CD4-positive, alpha-beta T cell treated with Interleukin-6 for 4 hours (primary cell): ENCODE measurements at places on chromosomes 1 and 21.

GRCh38 chr1:64537942-64538341 is 68.0 kb downstream of the CACHD1 start:
- no peak for DNase-seq

- DNase-seq = peak; percentile 57
Measured at GRCh38 chr1:16012590-16013219, 5.1 kb downstream of the HSPB7 start.

DNA sequence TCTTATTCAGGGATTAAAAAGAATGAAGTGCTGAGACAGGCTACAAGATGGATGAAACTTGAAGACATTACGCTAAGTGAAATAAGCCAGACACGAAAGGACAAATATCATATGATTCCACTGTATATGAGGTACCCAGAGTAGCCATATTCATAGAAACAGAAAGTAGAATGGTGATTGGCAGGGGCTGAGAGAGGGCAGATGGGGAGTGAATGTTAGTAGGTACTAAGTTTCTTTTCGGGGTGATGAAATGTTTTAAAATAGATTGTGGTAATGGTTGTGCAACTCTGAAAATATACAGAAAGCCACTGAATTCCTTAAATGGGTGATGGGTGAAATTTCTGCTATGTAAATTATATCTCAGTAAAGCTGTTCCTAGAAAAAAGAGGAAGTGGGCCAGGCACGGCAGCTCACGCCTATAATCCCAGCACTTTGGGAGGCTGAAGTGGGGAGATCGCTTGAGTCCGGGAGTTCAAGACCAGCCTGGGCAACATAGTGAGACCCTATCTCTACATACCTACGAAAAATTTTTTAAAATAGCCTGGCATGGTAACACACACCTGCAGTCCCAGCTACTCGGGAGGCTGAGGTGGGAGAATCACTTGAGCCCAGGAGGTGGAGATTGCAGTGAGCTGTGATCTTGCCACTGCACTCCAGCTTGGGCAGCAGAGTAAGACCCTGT is 15.9 kb downstream of the SLC27A3 start:
- DNase-seq = no peak

- no peak for DNase-seq
Measured at GRCh38 chr1:38826262-38826661, 33.3 kb downstream of the RRAGC start.

- no peak for DNase-seq
Measured at GRCh38 chr1:110293601-110294104, 45.5 kb upstream of the RBM15 start.

DNA sequence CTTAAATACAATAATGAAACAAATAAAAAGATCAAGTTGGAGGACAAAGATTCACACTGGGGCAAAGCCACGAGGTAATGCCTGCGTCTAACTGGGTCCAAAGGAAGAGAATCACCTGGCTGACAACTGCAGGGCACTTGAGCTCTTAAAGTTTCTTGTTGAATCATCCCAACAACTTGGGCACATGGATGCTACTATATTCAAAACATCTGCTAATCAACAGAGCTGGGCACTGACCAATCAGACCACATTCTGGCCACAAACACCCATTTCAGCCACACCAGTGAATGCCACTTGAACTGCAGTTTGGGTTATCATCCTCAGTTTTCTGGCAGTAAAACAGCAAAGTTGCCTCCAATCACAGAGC is 51.0 kb downstream of the ABCA4 start:
- DNase-seq = no peak

DNA sequence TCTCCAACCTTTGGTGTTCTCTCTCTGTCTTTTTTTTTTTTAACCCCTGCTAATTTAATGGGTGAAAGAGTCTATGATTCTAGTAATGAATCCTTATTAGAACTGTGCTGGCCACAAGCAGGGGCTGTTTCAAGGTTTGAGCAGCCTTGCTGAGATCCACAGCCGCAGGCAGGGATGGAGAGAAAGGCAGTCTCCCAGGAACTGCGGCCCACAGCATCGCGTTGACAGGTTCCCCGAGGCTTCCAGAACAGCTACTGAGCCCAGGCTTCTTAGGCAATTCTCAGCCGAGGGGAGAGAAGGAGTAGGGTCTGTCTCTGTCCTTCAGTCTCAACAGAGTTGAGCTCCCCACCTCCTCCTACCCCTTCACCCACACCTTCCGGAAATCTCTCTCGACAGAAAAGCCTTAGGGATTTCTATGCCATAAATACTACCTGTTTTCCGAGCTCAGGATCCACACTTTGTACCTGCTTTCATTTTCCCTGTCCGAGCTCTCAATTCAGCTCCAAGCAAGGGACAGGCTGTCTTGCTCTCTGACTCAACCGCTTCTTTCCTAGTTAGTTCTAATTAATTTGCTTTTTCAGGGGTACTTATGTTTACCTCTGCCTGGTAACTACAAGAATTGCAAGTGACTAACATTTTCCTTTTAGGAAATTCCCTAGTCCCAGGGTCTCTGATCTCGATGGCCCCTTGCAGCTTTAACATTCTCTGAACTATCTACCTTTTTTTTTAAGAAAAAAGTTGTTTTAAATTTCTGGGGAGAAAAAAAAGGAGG is 6.7 kb upstream of the CASZ1 start:
- no peak for DNase-seq

- DNase-seq = no peak
Measured at GRCh38 chr1:241355311-241356010, 1.5 kb downstream of the RGS7 start.

DNA sequence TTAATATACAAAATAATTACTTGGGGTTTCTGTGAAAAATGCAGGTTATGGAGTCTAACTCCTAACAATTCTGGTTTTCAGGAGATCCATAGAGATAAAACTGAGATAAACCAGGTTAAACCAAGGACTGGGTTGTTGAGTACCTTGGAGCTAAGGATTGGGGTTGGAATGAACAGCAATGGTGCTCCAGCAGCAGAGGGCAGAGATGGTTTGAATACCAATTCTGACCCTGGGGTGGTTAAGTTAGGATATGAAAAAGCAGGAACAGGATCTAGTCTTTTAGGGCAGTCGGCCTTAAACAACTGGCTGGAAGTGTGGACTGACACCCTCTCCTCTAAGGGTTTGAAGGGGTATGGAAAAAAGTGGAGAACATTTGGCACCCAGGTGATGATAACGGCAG is 53.0 kb downstream of the UROD start:
- DNase-seq = no peak

- no peak for DNase-seq
Measured at GRCh38 chr1:100793659-100794058, 74.1 kb downstream of the VCAM1 start.

- peak; percentile 60 for DNase-seq
Measured at GRCh38 chr21:31142600-31142999, 104.3 kb upstream of the KRTAP19-8 start.

- no peak for DNase-seq
Measured at GRCh38 chr1:227735539-227736285, 477 bp downstream of the SNAP47 start.

- DNase-seq = peak; percentile 70
Measured at GRCh38 chr1:156119503-156120209, 5.1 kb downstream of the LMNA start.

DNA sequence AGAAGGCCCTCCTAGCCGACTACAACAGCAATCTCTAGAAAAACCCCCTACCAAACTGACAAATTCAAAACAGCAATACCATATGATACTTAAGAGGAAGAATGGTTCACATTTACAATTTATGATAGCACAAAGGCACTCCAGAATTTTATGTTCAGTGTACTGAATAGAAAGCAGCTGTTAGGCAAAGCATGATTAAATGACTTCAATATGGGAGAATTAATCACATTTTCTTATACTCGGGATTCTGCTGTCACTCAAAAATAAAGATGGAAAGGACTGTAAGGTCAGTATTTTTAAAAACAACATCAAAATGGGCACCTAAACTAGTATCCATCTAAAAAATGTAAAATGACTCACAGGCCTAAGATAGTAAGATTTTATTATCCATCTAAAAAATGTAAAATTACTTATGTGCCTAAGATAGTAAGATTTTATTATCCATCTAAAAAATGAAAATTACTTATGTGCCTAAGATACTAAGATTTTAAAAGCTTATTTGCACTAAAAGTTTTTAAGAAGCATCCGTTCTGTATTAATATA is 198.5 kb downstream of the SMYD3 start:
- DNase-seq = no peak

GRCh38 chr1:153842006-153842471 is 66.8 kb downstream of the SLC27A3 start:
- DNase-seq = no peak

DNA sequence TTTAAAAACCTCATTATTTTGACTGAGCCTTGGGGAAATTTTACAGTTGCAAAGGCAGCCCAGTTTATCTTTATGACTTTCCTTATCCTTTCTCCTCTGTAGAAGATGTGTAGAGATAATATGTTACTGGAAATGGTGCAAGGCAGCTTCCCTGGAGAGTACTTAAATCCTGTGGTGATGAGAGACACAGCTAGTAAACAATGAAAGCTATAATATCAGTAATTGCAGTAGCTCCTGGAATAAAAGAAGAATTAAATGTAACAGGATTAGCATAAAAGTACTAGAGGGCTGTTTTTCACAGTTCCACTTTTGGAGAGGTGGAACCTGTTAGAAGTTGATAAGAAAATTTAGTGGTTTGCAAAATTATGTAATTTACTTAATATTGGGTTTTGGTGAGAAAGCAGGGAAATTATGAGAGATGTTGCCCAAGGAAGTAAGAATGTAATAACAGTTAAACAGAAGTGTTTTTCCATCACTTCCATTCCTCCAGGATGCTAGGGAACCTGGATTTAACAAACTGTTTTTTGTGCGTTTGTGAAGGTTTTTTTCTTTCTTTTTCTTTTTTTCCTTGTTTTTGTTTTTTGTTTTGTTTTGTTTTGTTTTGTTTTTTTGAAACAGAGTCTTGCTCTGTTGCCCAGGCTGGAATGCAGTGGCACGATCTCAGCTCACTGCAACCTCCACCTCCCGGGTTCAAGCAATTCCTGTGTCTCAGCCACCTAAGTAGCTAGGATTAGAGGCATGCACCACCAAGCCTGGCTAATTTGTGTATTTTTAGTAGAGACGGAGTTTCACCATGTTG is 15.7 kb upstream of the EDEM3 start:
- no peak for DNase-seq

DNA sequence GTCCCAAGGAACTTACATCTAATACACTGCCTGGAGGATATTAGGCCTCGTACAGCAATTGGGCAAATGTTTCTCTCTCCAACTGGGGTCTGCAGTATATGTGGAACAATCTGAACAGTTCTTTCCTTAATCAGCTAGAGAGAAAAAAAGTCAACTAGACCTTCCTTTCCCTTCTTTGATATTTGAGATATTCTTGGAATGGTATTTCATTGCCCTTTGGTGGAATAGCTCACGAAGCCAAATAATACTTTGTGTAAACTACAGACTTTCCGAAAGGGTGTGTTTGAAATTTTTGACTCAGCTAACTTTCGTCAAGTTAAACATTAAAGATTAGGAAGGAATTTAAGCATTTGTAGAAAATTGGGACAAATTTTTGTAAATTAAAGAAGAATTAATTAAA is 425.6 kb downstream of the RWDD3 start:
- no peak for DNase-seq

DNA sequence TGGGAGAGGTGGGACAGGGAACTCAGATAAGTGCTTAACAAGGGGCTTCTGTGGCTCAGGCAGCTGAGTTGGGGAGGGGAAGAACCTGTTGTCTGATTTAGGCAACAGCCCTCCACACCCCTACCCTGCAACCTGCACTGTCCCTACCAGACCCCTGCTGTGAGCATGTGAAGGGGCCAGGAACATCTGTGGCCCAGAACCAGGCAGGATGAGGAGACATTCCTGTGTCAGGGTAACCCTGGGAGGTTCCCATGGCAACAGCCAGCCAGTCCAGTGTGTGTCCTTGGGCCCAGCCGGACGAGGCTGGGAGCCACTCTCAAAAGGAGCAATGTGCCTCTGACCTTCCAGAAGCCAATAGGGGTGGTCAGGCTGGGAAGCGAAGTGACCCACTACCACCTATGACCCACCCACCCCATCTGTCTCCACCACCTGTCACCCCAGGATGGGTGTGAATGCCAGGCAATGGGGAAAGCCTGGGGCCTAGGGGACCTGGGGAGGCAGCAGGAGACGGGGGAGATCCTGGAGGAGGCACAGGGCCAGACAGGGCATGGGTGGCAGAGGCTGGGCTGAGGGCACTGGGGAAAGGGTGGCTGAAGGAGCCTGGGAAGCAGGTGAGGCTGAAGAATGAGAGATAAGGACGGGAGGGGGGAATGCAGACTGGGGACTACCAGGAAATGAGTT is 5.0 kb upstream of the PMVK start:
- DNase-seq = no peak

DNA sequence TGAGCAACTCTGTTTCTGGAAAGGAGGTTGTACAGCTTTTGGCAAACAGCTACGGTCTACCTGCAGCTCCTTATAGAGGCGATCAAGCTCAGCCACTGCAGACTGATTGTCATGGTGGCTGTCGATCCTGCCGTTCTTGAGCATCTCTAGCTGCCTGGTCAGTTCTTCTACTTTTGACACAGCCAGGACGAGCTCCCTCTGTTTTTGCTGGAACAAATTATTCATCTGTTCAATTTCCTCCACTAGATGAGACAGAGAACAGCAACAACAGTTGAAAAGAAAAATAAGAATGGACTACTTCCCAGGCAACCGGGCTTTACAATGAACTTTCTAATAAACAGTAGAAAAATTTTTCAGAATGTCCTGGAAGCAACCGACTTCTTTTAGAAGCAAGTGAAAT is 42.5 kb downstream of the TP53BP2 start:
- DNase-seq = no peak

- peak; percentile 61 for DNase-seq
Measured at GRCh38 chr1:207861442-207862177, 49.3 kb downstream of the CD34 start.

- DNase-seq = no peak
Measured at GRCh38 chr1:72023063-72023930, 259.0 kb downstream of the NEGR1 start.

DNA sequence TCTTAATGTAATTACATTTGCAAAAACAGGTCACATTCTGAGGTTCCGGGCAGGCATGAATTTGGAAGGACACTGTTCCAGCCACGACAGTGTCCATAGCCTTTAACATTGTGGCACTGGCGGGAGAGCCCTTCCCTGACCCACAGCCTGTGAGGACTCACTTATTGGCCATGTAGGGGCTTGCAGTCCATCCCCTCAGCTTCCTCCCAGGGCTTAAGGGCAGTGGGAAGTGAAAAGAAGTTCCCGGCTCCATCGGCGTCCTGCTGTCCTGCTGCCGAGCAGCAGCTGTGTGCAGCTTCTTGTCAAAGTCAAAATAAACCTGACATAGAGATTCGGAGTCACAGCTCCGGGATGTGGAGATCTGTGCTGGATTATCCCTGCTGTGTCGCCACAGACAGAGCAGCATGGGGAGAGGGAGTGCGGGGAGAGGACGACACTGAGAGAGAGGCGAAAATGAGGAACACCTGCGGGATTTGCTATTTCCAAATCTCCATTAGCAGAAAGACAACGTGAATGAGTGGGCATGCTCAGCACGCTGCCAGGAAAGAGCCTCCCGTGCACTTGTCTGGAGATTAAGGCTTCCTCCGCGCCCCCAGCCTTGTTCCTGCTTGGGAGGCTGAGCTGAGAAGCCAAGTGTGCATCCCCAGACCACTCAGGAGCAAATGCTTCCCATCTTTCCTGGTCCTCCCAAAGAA is 260.3 kb downstream of the ASTN1 start:
- DNase-seq = no peak
